ENCODE measurements at places on chromosomes 2 and 18. TPM values are rescaled to one million over a fixed set of nuclear protein-coding genes. Genes with fewer than 3 reads are reported as not detected.

Gene ITPRIPL1
- 2.1 TPM for total RNA-seq

DNA sequence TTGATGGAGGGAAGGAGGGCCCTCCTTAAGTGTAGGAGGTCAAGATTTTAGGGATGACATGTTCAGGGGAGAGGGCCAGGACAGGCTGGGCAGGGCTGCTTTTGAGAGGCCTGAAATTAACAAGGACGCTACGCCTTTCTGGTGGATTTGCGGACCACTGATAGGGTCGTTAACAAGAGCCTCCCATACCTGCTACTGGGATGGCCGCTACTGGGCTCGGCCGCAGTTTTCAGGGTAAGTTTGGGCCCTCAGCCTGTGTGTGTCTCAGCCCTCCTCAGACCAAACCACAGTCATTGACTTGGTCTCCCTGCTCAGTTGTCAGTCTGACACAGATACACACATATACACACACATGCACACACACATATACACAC lies 180.9 kb downstream of the SMAD2 start:
- H3K27ac ChIP-seq: no peak overlapping the region
- no peak overlapping the region for H3K4me3 ChIP-seq
- DNase-seq: no peak
- no peaks in the 10 kb centered on the region for H3K36me3 ChIP-seq
- no peaks in the 10 kb centered on the region for H3K4me1 ChIP-seq

- peak overlapping the region; percentile 89 for H3K27ac ChIP-seq
- H3K36me3 ChIP-seq: peaks cover 20% of the 10 kb centered on the region
- DNase-seq: no peak
- H3K4me3 ChIP-seq: no peak overlapping the region
- no peaks in the 10 kb centered on the region for H3K27me3 ChIP-seq
- H3K4me1 ChIP-seq: peaks cover 28% of the 10 kb centered on the region
Measured at GRCh38 chr2:3464401-3465005, 54.8 kb downstream of the ADI1 start.

DNA sequence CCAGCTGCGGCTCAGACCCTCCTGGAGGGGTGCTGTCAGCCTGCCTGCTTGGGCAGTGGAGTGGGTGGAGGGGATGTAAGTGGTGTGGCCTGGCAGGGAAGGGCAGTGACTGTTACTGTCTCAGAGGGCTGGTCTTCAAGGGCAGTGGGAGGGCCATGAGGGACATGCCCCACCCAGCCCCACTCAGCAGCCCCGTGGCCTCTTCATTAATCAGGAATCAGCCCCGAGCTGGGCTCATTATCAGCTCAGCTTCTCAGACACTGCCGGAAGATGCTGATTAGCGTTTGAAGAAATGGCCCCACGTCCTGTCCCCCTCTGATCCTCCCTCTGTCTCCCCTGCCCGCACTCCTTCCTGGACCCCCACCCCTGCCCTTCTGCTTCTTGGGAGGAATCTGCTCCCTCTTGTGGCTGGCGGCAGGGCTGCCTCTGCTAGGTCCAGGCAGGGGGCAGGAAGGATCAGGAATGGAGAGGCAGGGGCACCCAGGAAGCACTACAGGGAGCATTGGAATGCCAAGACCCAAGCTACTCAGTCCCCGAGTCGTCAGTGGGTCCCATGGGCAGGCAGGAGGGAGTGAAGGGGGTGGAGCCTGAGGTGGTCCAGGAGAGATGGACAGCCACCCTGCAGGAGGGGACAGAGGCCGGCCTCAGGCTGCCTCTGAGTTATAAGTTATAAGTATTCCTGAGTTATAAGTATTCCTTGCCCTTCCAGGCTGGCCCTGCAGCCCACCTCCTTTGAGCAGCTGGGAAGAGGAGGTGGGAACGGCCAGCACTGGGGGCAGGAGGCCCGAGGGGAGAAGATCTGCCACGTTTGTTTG lies 7.0 kb downstream of the ASIC4 start:
- peaks cover 23% of the 10 kb centered on the region for H3K27me3 ChIP-seq
- no peak overlapping the region for H3K4me3 ChIP-seq
- H3K27ac ChIP-seq: no peak overlapping the region
- H3K36me3 ChIP-seq: no peaks in the 10 kb centered on the region
- peaks cover 6% of the 10 kb centered on the region for H3K4me1 ChIP-seq
- DNase-seq: no peak

DNA sequence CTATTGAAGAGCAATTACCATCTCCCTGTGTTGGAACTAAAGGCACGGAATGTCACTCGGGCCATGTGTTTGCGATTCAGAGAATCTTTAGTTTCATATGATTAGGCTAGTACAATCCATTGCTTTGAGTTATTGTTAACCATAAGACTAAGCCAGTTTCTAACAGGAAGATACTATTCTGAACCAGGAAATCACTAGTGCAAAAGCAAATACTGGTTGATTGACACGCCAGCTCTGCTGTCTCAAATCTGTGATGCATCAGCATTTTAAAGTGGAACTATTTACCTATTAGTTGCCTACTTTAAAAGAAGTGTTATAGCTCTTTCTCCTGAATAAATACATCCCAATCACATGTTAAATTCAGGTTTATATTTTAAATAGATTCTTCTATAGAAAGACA lies 61.9 kb downstream of the AFTPH start:
- no peak overlapping the region for H3K4me3 ChIP-seq
- no peak overlapping the region for H3K27ac ChIP-seq
- H3K4me1 ChIP-seq: no peaks in the 10 kb centered on the region
- H3K36me3 ChIP-seq: no peaks in the 10 kb centered on the region
- H3K27me3 ChIP-seq: no peaks in the 10 kb centered on the region

DNA sequence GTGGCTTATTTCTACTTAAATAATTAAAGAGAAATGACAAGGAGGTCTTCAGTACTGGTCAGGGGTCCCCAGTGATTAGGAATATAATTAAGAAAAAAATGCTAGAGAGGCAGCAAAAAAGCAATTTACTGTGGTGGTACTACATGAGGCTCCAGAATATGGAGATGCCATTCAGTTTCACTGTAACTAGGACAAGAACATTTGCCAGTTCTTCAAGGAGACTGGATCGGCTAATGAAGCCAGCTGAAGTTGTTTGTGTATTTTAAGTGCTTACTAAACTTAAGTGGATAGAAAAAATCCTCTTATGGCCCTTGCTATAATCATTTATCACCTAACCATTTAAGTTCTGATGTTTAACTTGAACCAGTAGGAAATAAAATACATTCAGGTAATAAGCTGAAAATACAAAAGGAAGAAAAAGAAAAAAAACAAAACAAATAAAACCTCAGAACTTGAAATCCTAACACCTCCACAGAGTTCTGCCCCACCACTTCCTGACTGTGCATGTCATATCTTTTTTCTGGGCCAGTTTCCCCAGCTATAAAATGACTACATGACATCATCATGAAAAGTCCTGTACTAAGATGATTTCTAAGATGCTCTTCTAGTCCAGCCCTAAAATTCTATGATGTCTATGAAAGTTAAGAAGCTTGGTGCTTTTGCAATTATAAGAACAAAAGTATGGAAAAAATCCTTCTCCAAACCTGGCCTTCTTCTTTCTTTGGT lies 98.0 kb downstream of the TRABD2A start:
- H3K36me3 ChIP-seq: no peaks in the 10 kb centered on the region
- no peak for DNase-seq
- H3K27me3 ChIP-seq: no peaks in the 10 kb centered on the region
- no peak overlapping the region for H3K4me3 ChIP-seq
- no peak overlapping the region for H3K27ac ChIP-seq

GRCh38 chr18:61432590-61432989 lies 99.4 kb downstream of the CDH20 start:
- no peaks in the 10 kb centered on the region for H3K36me3 ChIP-seq
- no peak overlapping the region for H3K27ac ChIP-seq
- H3K4me3 ChIP-seq: no peak overlapping the region
- no peaks in the 10 kb centered on the region for H3K27me3 ChIP-seq
- DNase-seq: no peak

DNA sequence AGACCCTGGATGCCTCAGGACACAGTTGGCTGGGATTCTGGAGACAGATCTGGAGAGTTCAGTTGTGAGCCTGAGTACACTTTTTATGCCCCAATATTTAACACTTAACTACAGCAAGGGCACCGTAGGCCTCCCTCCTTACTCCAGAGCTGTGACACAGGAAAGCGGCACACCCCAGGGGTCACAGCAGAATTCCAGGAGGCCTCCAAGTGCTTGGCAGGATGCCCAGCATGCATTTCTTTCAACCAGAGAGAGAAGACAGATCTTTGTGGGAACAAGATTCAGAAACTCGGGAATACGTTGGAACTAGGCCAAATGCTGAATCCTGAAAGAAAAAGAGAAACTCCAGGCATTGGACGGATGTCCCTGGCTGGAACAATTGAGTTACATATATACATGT lies 199.2 kb upstream of the NT5C1B start:
- H3K4me1 ChIP-seq: peaks cover 7% of the 10 kb centered on the region
- no peaks in the 10 kb centered on the region for H3K36me3 ChIP-seq
- H3K27ac ChIP-seq: no peak overlapping the region
- no peak for DNase-seq
- H3K27me3 ChIP-seq: no peaks in the 10 kb centered on the region
- no peak overlapping the region for H3K4me3 ChIP-seq

- DNase-seq: no peak
- no peaks in the 10 kb centered on the region for H3K36me3 ChIP-seq
- no peaks in the 10 kb centered on the region for H3K27me3 ChIP-seq
- H3K27ac ChIP-seq: no peak overlapping the region
- peaks cover 4% of the 10 kb centered on the region for H3K4me1 ChIP-seq
Measured at GRCh38 chr2:235677276-235677788, 183.5 kb downstream of the AGAP1 start.

GRCh38 chr18:45670281-45670962 lies 53.6 kb upstream of the SLC14A1 start:
- H3K27me3 ChIP-seq: no peaks in the 10 kb centered on the region
- no peaks in the 10 kb centered on the region for H3K36me3 ChIP-seq
- DNase-seq: no peak

- no peaks in the 10 kb centered on the region for H3K36me3 ChIP-seq
- peaks cover 89% of the 10 kb centered on the region for H3K4me1 ChIP-seq
- DNase-seq: peak; percentile 54
- H3K27ac ChIP-seq: peak overlapping the region; percentile 69
- no peak overlapping the region for H3K4me3 ChIP-seq
Measured at GRCh38 chr2:200314976-200315567, 8.6 kb downstream of the SPATS2L start.

- DNase-seq: no peak
- H3K4me1 ChIP-seq: no peaks in the 10 kb centered on the region
- no peaks in the 10 kb centered on the region for H3K27me3 ChIP-seq
- no peak overlapping the region for H3K27ac ChIP-seq
- no peak overlapping the region for H3K4me3 ChIP-seq
- no peaks in the 10 kb centered on the region for H3K36me3 ChIP-seq
Measured at GRCh38 chr18:9951022-9951859, 37.4 kb downstream of the VAPA start.

DNA sequence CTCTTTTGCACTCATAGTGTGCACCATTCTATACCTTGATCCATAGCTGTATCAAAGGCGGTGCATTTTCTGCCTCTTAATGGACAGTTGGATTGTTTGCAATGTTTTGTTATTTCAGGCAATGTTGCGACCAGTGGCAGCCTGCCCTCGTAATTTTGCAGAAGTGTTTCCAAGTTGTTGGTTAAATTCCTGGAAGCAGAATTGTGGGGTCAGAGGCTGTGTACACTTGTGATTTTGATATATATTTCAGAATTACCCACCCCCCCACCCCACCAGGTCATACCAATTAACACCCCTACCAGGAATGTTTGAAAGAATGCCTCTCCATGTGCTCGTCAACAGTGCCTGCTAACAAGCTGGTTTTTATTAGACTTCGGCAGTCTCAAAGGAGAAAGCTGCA lies 32.4 kb upstream of the IL1R1 start:
- peaks cover 40% of the 10 kb centered on the region for H3K4me1 ChIP-seq
- no peaks in the 10 kb centered on the region for H3K36me3 ChIP-seq
- no peak overlapping the region for H3K4me3 ChIP-seq
- H3K27ac ChIP-seq: no peak overlapping the region

All from gastrocnemius medialis (tissue), 4 donors.